ENCODE measurements at places on chromosomes 12 and 14.
A peak's percentile ranks its signal among the peaks of the same experiment; 100 is the strongest.

GRCh38 chr12:66713984-66714383 is 35.1 kb upstream of the GRIP1 start:
- DNase-seq, result no peak

DNA sequence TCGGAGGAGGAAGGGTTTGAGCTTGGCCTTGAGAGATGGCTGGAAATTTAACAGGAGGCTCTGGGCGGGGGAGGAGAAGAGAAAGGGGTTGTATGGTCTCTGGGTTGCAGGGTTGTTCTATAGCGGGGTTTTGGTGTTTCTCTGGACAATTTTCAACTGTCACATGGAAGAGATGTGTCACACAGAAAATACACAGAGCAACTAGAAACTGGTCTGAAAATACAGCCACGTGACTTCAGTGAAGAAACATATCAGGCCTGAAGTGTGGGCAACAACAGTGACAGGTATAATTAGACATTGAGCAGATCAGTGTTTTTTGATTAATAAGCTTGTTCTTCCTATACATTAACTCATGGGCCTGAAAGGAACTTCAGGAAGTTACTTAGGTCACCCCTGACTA is 205.3 kb upstream of the HMGA2 start:
- DNase-seq, result no peak

GRCh38 chr12:2614341-2614740 is 180.4 kb upstream of the FKBP4 start:
- no peak for DNase-seq

- no peak for DNase-seq
Observed at GRCh38 chr14:76643887-76644286, 117.4 kb upstream of the VASH1 start.

GRCh38 chr14:74426202-74426582 is at the start of gene SYNDIG1L:
Gene SYNDIG1L (minus strand): TSS chr14:74426210. CDS start chr14:74409744, 16,466 bp downstream.
- no peak for DNase-seq

DNA sequence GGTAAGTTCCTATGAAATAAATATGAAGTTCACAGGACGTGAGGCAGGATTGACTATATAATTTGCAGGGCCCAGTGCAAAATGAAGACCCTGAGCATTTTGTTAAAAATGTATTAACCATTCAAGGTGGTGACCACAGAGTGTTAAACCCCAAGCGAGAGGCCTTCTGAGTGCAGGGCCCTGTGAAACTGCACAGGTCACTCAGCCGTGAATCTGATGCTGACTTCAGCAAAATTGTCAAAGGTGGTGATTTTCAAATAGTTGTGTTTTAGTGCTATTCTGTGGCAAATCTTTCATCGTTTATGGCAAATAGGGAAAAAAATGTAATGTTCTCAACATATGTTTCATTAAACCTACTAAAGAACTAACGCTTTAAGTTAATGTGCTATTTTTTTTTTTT is 334.0 kb upstream of the NAV3 start:
- no peak for DNase-seq

- DNase-seq, result no peak
Observed at GRCh38 chr12:93441081-93441616, 598 bp downstream of the UBE2N start.

DNA sequence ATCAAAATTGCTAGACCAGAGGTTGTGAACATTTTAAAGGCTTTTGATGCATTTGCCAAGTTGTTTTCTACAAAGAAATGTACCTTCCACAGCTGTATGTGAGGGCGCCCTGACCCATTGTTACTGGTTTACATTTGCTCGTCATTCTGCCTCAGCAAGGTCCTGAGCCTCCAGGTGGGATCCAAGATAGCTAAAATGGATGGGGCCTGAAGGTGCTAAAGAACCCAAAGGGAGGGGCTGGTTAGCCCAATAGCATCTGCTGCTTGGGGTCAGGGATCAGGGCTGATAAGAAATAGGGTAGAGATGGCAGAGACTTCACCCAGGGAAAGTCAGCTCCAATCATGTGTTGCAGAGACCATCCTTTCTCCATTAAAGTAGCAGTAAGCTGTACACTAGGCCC is 43.1 kb downstream of the GALNT16 start:
- no peak for DNase-seq

- DNase-seq, result no peak
Observed at GRCh38 chr14:104009297-104009696, 67.0 kb upstream of the RD3L start.

- DNase-seq, result no peak
Observed at GRCh38 chr12:104669851-104670337, 213.1 kb downstream of the CHST11 start.

DNA sequence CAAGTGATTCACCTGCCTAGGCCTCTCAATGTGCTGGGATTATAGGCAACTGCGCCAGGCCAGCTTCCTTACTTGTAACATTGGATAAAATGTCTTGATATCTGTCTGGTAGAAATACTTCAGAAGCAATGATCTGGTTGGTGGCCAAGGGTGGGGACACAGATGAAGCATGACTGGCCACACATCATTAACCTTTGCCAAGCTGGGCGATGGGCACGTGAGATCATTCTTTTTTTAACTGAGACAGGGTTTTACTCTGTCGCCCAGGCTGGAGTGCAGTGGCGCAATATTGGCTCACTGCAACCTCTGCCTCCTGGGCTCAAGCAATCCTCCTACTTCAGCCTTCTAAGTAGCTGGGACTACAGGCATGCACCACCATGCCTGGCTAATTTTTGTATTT is 31.1 kb downstream of the PLEKHH1 start:
- no peak for DNase-seq

GRCh38 chr14:75928690-75929181 is 53.1 kb downstream of the TGFB3 start:
- DNase-seq, result no peak

DNA sequence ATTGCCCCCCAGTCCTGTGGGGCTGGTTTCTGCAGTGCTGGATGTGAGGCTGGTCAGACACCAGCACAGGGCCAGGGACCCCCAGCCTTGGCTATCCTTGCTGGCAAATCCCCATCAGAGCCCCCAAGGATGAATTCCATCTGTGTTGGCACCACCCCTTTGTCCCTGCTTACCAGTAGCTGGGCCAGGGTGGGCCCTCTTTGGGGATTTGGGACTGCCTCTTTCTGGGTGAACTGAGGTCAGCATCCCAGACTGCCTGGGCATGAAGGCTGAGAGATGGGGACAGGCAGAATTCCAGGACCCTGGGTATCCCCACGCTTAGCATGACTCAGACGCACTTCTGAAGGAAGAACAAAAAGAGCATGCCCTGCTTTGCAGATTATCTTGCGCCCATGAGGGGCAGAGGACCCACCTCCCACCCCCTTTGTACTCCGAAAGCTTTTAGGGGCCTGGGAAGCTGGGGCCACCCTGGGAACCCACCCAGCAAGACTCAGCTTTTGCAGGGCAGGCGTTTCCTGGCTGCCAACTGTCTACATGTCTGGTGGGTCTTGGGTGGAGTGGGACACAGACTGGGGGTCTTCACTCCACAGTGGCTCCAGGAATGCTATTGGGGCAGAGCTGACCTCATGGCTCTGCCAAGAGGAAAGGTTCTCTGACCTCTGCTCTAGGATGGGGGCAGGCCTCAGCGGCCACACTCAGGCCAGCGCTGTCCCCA is 26.8 kb downstream of the RFLNA start:
- DNase-seq, result peak; percentile 25

DNA sequence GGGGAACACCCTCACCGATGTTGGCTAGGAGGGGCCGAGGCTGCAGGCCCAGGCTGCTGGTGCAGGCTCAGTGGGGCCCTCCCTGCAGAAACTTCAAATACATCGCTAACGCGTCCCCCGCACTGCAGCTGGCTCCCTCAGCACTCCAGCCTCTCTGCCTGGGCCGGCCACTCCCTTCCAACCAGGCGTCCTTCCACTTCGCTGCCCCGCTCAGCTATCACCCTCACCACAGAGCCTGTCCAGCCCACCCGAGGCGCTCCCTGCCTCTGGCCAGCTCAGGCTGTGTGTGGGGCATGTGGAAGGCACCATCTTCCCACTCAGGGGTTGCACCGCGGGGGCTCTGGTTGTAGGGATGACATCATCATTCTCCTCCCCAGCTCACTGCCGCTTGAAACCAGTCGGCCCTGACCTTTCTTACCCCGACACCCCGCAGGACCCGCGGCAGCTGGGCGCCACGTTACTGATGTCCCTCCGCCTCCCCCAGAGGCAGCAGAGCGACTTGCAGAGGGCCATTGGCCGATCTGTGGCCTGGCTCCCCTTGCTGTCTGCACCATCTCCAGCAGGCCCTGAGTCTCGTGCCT is 199.9 kb upstream of the RTL1 start:
- peak; percentile 33 for DNase-seq

DNA sequence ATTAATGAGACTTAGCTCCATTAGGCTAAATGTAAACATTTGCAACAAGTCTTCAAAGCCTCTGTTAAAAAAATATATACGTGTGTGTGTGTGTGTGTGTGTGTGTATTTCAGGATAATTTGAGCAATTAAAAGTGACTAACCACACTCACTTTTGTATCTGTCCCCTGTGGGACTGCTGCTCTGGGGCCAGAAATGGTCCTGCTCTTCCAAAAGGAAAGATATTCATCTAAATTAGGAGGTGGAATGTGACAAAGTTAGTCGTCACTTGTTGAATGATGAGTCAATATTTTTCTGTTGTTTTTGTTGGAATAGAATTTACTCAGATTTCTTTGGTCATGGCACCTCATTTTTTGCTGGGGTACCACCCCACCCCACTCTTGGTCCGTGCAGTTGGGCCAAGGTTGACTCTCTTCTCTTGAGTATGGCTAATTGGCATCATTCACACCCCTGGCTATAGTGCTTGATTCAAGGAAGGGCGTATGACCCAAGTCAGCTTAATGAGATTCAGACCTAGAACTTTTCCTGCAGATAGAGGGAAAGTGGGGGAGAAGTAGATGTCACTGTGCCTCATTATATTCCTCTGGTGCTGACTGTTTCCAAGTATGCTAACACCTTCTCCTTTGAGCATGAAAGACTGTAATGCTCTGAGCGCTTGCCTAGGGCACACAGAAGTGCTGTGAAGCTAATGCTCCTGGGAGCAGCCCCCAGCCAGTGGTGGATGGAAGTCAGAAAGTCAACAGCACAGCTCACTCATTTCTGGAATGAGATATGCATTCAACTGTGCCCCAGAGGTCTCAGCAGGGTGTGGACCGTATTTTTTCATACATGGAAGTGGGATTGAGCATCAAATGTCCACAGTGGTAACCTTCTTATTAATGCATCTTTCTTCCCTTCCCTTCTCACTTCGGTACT is 577.0 kb upstream of the TBX3 start:
- DNase-seq, result no peak

DNA sequence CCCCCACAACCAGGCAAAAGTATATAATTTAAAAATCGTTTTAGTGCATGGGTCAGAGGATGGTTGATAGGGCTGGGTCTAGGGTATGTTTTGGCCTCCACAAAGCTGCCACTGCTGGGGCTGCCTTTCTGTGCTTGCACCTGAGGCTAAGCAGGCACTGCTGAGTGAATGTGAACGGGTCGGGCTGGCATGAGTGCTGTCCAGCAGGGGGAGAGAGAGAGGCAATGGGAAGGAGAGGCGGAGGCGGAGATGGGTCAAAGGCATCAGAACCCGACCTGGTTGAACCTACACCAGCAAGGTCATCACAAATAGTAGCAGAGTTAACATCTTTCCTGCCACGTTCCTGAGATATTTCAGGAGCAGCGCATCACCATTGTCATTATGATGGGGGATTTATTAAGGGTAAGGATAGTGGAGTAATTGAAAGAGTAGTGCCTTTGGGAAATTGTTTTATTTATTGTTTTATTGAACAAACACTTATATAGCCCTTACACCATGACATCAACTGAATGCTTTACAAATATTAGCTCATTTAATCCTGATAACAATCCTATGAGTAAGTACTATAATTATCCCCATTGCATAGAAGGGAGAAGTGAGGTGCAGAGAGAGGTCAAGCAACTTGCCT is 5.8 kb upstream of the NRXN3 start:
- no peak for DNase-seq

GRCh38 chr14:91047174-91047753 is 13.2 kb downstream of the RPS6KA5 start:
- DNase-seq, result no peak

DNA sequence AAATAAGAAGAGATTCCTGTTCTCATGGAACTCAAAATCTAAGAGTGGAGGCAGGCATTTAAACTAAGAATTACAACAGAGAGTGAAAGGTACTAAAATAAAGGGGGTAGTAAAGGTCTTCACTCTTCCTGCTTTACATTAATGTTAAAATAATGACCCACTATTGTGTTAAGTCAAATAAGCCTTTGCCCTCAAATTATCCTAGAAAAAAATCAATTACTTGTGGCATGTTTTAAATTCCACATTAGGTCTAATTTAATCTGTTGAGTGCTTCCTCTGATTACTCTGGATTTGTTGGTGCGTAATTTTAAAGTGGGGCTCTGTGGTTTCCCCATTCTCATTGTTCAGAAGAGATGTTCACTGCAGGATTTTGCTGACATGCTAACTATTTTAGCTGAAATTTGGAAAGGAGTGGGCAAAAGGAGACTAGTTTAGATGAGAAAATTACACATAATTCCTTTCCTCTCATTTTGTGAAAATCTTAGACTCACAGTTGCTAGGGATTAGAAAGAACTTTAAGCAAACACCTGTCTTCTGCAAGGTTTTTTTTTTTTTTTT is 35.5 kb downstream of the BTG1 start:
- DNase-seq, result no peak

DNA sequence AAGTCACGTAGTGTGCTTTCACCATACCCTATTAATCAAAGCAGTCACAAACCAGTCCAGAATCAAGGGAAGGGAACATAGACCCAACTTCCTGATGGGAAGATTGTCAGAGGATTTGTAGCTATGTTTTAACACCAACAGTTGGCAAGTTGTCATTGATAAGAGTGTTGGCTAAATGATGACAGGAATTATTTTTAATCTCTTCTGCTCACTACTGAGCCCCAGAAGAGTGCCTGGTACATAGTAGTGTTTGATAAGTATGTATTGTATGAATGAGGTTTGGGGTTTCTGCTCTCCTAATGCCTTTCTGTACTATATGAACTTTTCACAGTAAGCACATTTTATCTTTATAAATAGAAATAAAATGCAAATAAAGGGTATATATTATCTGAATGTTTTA is 14.7 kb downstream of the HCFC2 start:
- no peak for DNase-seq

DNA sequence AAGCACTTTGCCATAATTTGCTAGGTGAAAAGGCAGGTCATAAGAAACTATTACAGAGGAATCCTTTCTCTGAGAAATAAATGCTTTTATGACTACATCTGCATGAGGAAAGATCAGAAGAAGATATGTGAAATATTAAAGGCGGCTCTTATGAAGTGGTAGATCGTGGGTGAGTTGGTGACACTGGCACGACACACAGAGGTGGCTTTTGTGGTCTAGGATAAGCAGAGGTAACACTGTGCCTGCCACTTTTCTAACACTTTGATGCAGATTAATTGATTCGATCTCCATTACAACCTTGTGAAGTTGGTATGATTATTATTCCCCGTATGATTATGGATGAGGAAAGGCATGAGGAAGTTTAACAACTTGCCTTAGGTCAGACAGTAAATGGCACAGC is 60.0 kb upstream of the ELK3 start:
- no peak for DNase-seq

- no peak for DNase-seq
Observed at GRCh38 chr12:66550626-66551025, 128.2 kb downstream of the GRIP1 start.

DNA sequence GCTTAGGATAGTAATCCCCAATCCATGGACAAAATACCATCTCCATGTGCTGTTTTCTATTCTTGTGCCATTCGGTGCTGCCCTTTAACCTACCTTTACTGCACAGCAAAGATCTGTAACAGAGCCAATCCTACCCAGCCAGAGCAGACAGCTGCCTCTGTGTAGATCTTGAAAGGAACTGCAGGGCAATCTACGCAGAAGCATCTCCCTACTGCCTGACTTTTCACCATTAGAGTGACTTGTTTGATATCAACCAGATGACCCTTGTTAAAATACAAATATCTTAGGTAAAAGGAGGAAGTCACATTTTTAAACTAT is 33.9 kb upstream of the PPM1A start:
- DNase-seq, result no peak

Measured in SJSA1 (cell line).